Nucleus accumbens (tissue), 56 donors: ENCODE measurements at places on chromosomes 5 and 9.
A peak's percentile ranks its signal among the peaks of the same experiment; 100 is the strongest.

GRCh38 chr9:4297786-4298254 lies 2.0 kb downstream of the GLIS3 start:
- peak; percentile 11 for DNase-seq

- DNase-seq: no peak
Measured at GRCh38 chr9:119004618-119004990, 364.6 kb downstream of the BRINP1 start.

GRCh38 chr9:93711002-93711401 lies 134.6 kb downstream of the PHF2 start:
- DNase-seq: no peak

GRCh38 chr9:76688471-76689238 lies 75.6 kb upstream of the PCA3 start:
- no peak for DNase-seq

GRCh38 chr5:15391704-15392397 lies 108.1 kb upstream of the FBXL7 start:
- DNase-seq: no peak

DNA sequence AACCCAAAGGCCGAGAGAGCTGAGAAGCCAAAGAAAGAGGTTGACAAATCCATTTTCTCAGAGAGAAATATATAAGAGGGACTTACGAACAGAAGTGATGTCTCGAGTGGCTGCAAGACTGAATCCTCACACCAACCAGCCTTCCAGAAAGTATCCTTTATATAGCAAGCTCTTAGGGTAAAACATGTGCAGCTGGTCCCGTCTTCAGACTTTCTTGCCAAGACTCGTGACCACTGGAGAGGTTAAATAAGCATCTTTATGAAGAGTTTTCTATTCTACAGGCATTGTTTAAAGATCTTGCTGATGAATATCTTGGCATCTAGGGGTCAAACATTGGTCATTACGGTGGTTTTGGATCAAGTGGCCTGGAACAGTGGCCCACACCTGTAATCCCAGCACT lies 16.9 kb upstream of the SLC22A4 start:
- no peak for DNase-seq

GRCh38 chr9:93906195-93906880 lies 48.8 kb downstream of the BARX1 start:
- no peak for DNase-seq

GRCh38 chr5:172630986-172631385 lies 10.1 kb upstream of the NEURL1B start:
- DNase-seq: no peak

- DNase-seq: no peak
Measured at GRCh38 chr5:127440831-127441230, 76.6 kb upstream of the PRRC1 start.

GRCh38 chr9:6984941-6985578 lies 227.3 kb downstream of the KDM4C start:
- no peak for DNase-seq

DNA sequence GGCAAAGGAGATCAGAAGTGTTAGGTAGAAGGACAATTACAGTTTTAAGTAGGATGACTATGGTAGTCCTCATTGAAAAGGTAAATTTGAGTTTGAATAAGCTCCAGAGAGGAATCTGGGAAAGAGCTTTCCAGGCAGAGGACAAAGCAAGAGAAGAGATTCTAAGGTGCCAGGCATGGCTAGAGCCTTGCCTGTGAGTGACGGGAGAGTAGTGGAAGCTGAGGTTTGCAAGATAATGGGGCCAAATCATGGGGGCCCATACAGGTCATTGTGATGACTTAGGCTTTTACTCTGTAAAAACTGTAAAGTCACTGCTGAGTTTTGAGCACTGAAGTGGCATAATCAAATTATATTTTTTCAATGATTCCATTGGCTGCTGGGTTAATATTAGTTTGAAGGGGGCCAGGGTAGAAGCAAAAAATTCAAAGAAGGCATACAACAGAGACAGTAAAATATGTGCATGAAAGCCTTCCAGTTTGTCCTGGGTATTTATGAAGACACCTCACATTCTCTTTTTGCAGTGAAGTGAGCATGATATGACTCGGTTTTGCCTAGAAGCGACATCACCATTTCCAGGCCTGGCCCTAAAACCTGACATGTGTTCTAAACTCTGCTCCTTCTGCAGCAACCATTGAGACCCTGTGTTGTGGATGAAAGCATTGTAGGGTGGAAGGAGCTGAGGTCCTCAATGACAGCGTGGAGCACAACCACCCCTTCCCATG lies 279.8 kb upstream of the TNC start:
- no peak for DNase-seq

DNA sequence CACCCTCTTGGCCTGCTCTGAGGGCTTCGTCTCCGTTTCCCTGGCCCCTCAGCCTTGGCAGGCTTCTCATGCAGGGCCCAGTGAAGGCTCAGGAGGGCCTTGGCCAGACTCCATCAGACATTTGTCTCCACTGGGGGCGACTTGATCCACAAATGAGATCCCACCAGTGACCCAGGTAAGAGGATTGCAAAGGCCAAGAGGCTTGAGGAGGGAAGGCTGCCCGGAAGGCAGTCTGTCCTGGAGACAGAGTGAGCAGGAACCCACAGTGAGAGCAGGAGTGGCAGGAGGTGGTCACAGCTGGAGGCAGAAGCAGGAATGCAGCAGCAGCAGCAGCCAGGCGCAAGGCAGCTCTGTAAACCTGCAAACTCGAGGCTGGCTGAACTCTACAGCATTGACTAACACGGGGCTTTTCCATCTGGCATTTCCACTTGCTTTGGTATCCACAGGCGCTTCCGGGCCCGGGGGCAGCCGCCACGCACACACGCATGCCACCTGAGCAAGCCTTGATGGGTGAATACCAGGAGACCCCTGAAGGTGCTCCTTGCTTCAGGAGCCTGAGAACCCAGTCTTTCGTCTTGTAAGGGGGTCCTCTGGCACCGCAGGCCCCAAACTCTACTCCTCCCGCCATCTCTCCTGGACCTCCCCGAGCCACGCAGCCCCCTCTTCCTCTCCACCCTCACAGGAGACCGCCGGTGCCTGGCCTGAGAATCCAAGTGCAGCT lies 14.7 kb downstream of the MGAT1 start:
- DNase-seq: no peak

DNA sequence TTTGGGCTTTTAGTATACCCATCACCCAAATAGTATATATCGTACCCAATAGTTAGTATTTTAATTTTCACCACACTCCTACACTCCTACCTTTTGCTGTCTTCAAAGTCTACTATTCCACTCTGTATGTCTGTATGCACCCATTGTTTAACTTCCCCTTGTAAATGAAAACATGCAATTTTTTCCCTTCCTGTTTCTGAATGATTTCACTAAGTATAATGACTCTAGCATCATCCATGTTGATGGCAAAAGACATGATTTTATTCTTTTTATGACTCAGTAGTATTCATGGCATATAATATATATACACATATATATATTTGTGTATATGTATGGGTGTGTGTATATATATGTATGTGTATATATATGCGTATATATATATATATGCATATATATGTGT lies 63.1 kb upstream of the FAM174A start:
- no peak for DNase-seq

GRCh38 chr9:90832261-90832660 lies 30.6 kb downstream of the SYK start:
- no peak for DNase-seq

- no peak for DNase-seq
Measured at GRCh38 chr9:23606107-23606506, 219.9 kb downstream of the ELAVL2 start.

GRCh38 chr5:891837-892393 lies 686 bp downstream of the BRD9 start:
- DNase-seq: no peak

- no peak for DNase-seq
Measured at GRCh38 chr5:746258-746761, 38.2 kb downstream of the ZDHHC11B start.

GRCh38 chr5:8752595-8752994 lies 793.3 kb downstream of the SEMA5A start:
- no peak for DNase-seq

DNA sequence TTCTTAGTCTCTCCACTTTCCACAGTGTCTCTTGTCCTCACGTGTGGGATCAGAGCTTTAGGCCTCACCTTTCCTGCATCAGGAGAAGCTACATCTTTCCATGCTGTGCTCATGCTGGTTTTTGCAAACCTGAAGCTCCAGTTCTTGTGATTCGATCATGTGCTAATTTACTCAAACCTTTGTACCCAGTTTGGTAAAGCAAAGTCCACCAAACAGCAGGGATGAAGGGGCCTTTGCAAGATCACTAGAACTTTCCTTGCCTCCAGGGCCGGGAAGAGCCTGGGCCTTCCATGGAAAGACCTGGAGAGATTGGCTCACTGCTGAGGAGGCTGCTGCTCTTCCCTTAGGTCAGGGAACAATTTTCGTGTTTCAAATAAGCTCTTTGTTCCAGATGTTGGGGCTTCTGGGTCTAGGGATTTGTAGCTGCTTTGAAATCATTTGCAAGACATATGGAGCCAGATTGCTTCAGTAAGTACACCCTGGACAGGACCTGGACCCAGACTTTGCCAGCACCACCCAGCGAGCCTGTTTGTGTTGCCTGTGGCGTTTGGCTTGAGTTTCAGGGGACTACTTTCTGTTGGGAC lies 18.7 kb upstream of the SPATA31E1 start:
- DNase-seq: no peak

- no peak for DNase-seq
Measured at GRCh38 chr5:127206320-127207113, 84.1 kb upstream of the MEGF10 start.

DNA sequence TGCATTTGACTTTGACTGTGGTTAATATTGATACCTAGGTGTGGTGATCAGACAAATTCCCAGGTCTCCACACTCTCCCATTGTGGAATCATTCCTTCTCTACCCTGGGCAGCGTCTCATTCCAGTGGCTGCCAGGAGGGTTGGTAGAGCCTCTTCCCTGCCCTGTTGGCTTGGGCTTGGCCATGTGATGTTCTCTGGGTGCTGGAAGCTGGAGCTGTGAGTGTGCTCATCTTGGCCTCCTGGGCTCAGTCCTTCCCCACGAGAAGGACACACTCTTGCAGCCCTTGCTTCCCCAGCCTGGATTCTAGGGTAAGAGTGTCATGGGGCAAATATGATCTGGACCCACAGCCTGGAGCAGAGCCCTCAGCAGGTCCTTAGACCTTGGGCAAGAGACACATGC lies 167.2 kb upstream of the IRX4 start:
- no peak for DNase-seq

- DNase-seq: no peak
Measured at GRCh38 chr5:150124596-150124995, 31.0 kb downstream of the PDGFRB start.

DNA sequence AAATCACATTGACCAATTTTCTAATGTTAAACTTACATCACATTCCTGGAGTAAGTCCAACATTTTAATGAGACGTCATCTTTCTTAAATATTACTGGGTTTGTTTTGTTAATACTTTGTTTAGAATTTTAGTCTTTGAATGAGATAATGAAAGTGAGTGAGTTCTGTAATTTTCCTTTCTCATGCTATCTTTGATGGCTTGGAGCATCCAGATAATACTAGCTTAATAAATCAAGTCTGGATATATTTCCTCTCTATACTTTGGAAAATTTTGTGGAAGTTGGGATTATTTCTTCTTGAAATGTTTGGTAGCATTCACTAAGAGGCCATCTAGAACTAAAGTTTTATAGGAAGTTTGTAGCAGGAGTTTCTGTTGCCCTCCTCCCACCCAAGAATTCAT lies 90.8 kb upstream of the IL7R start:
- no peak for DNase-seq

DNA sequence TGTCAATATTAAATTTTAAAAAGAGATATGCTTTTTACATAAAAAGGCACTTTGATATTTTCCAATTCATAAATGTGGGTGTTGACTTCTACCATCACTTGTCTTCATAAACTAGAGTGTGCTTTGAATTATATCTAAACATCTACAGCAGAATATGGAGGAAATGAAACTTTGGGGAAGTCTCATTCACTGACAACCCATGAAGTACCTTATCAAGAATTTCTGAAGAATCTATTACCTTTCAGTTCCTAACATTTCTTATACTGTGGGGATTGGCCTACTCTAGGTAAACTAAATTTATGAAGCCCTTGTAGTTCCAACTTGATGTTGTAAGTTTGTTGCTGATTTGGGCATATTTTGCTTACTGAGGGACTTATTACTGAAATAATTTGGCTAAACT lies 81.9 kb downstream of the EMB start:
- no peak for DNase-seq

DNA sequence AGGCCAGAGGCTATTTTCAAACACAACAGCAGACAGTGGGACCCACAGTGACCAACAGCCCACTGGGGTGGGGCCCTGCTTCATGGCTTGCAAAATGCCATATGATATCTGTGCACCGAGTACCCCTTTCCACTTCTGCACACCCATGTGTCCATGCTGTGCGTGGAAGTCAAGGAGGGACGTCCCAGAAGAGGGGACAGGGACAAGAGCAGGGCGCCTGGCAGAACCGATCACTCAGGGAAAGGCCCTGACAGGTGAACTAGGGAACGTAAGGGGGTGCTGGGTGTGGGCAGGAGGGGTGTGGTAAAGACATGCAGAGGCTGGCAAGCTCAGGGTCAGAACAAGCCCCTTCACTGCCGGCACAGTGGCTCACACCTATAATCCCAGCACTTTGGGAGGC lies 7.6 kb upstream of the TTLL11 start:
- no peak for DNase-seq

GRCh38 chr9:71269859-71270258 lies 148.4 kb upstream of the TRPM3 start:
- no peak for DNase-seq
